ENCODE measurements at places on chromosomes 11 and 22. TPM values are rescaled to one million over a fixed set of nuclear protein-coding genes. Genes with fewer than 3 reads are reported as not detected.
A peak's percentile ranks its signal among the peaks of the same experiment; 100 is the strongest.

CDC42BPG gene
- 0.31 TPM for total RNA-seq

FXYD6 gene
- total RNA-seq: not detected

POLDIP3 gene
- total RNA-seq: 71.1 TPM

IGSF22 gene
- total RNA-seq: 0.43 TPM

TSPAN32 gene
- 3.1 TPM for total RNA-seq

DKK3 gene
- not detected for total RNA-seq

SYT7 gene
- total RNA-seq: not detected

ATP5MG gene
- 237 TPM for total RNA-seq

DNA sequence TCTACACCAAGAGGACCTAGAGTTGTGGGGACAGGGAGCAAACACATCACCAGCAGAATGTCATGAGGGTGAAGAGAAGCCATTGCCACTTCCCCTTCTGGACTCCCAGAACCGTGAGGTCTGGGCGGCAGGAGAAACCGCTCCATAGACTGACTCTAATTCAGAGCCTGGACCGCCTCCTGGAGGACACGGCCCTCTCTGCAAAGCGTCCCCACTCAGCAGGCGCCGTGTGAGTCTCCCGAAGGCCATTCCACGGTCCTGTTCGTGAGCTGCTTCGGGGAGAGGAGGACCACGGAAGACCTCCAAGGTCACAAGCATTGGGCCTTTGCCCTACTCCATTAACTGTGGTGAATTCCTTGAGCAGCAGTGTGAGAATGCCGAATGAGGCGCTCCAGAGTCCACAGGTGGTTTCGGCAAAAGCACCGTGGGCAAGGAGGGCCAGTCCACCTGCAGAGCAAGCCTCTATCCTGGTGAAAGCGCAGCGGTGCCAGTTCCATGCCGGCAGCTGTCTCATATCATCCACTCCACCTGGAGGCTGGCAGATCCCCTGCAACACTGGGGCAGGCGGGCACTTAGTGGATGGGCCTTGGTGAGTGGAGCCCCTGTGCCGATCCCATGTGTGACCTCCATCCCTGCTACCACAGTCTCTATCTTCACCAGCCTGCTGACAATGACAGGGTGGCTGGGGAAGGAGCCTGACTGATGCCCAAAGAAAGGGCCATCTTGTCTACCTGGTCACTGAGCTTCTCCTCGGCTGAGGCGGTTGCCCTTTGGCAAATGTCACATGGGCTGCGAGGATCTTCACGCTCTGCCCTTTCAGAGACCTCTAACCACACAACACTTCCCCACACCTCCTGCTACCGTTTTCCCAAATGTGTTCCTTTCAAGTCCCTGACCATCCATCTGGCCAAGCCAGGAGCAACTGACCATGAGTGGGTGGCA is 7.5 kb downstream of the C11orf21 start:
- no peaks in the 10 kb centered on the region for H3K36me3 ChIP-seq
- no peaks in the 10 kb centered on the region for H3K27me3 ChIP-seq
- H3K4me1 ChIP-seq: peaks cover 20% of the 10 kb centered on the region
- H3K4me3 ChIP-seq: no peak overlapping the region
- no peak for DNase-seq
- H3K27ac ChIP-seq: no peak overlapping the region

- no peak overlapping the region for H3K4me3 ChIP-seq
- H3K27ac ChIP-seq: no peak overlapping the region
- H3K36me3 ChIP-seq: peaks cover 18% of the 10 kb centered on the region
These were observed 18.8 kb upstream of the MAML2 start for GRCh38 chr11:96361778-96362177.

DNA sequence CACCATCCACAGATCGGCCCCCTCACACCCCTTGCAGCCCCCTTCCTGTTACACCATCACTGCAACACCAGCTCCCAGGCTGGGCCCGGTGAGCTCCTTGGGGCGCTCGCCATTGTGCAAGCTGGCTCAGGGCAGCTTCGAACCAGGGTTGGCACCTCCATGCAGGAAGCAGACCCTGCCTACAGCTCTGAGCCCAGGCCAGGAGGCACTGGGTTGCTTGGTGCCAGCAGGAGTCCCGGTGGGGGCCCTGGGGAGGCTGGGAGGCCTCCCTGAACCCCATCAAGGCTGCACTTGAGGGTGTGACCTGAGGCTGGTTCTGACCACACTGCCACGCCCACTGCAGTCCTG is 417.1 kb downstream of the CTTN start:
- no peaks in the 10 kb centered on the region for H3K27me3 ChIP-seq
- no peak overlapping the region for H3K4me3 ChIP-seq
- no peaks in the 10 kb centered on the region for H3K36me3 ChIP-seq
- no peak overlapping the region for H3K27ac ChIP-seq
- no peak for DNase-seq

GRCh38 chr22:43085658-43086606 is 3.3 kb downstream of the TTLL1 start:
- H3K4me1 ChIP-seq: peaks cover 28% of the 10 kb centered on the region
- peak; percentile 71 for DNase-seq
- H3K27ac ChIP-seq: peak overlapping the region; percentile 81
- H3K36me3 ChIP-seq: peaks cover 3% of the 10 kb centered on the region

DNA sequence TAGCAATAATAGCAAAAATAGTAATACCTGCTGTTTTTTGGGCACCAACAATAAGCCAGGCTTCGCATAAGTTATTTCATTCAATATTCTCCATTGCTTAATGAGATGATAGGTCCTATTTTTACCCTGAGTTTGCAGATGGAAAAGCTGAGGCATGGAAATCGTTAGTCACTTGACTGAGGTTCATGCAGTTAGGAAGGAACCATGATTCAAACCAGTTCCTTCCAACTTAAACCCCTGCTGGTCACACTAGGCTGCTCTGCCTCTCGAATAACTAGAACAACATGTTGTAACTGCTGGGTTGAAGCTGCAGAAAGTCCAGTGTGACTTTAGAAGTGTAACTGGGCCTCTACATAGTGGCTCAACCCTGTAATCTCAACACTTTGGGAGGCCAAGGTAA is 69.3 kb downstream of the SEZ6L start:
- H3K4me3 ChIP-seq: no peak overlapping the region
- H3K4me1 ChIP-seq: peaks cover 1% of the 10 kb centered on the region
- no peaks in the 10 kb centered on the region for H3K36me3 ChIP-seq
- H3K27me3 ChIP-seq: peaks cover 4% of the 10 kb centered on the region

DNA sequence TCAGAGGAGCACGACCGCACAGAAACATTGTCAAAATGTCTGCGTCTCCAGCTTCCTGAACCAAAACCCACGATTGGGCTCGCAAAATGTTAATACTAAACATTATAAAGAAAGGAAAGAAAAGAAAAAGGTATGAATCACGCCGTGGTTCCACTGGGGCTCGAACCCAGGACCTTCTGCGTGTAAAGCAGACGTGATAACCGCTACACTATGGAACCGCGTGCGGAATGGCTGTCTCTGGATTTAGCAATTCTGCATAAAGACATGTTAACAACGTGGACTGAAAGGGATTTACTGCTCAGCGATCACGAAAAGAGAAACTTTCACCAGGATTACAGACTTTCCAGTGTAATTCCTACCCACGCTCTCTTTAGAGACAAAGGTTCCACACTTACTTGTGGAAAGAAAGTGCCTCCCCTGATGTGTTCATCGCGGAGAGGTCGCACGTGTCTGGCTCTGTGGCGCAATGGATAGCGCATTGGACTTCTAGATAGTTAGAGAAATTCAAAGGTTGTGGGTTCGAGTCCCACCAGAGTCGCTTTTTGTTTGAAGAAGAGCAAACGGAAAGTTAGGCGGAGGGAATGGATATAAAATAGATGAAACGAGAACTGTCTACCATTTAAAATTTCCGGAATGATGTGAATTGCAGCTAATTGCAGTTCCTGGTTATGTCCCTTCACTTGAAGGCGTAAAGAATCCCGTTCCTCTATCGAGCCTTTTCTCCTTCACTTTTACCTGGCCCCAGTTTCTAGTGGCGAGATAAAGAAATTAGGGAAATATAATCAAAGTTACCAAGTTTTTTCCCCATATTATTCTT is 39.7 kb downstream of the OR4D9 start:
- DNase-seq: peak; percentile 92
- peaks cover 5% of the 10 kb centered on the region for H3K27me3 ChIP-seq
- H3K36me3 ChIP-seq: peaks cover 1% of the 10 kb centered on the region
- H3K27ac ChIP-seq: peak overlapping the region; percentile 96
- peak overlapping the region; percentile 89 for H3K4me3 ChIP-seq
- peaks cover 34% of the 10 kb centered on the region for H3K4me1 ChIP-seq

DNA sequence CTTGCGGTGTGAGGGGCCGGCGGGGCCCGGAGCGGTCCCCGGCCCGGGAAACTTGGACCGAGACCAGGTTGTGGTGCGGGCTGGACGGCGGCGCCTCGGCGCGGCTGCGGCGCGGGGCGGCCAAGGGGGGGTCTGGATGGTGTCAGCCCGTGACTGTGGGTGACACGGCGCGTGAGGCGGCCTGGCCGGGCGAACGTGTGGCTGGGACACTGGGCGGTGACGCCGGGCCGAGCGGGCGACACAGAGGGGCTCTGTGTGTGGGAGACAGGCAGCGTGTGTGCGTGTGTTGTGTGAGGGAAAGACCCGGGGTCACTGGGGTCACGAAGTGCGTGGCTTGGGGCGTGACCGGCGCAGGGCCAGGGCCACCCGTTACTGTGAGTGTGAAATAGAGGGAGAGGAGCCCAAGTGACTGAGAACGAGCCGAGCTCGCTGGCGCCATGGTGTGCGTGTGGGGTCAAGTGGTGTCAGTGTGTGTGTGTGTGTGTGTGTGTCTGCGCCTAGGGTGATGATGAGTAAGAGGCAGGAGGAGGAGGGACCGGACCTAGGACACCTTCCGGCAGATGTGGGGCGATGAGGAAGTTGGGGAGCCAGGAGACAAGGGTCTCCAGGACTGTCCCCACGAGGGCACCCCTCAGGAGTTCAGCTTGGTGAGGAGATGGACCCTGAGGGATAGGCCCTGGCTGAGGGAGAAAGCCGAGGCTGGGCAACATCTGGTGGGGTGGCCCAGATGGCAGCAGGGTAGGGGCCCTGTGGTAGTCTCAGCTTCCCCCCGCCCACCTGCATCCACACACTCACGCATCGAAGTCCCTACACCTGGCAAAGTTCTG is 817 bp downstream of the RELT start:
- H3K27me3 ChIP-seq: no peaks in the 10 kb centered on the region
- peaks cover 44% of the 10 kb centered on the region for H3K4me1 ChIP-seq
- H3K36me3 ChIP-seq: peaks cover 13% of the 10 kb centered on the region
- peak overlapping the region; percentile 100 for H3K4me3 ChIP-seq

GRCh38 chr11:119888119-119888518 is 159.1 kb upstream of the NECTIN1 start:
- no peaks in the 10 kb centered on the region for H3K4me1 ChIP-seq
- no peaks in the 10 kb centered on the region for H3K36me3 ChIP-seq
- peaks cover 12% of the 10 kb centered on the region for H3K27me3 ChIP-seq

GRCh38 chr11:44798607-44798972 is 71.8 kb downstream of the TSPAN18 start:
- no peaks in the 10 kb centered on the region for H3K4me1 ChIP-seq
- no peaks in the 10 kb centered on the region for H3K27me3 ChIP-seq
- H3K36me3 ChIP-seq: no peaks in the 10 kb centered on the region

DNA sequence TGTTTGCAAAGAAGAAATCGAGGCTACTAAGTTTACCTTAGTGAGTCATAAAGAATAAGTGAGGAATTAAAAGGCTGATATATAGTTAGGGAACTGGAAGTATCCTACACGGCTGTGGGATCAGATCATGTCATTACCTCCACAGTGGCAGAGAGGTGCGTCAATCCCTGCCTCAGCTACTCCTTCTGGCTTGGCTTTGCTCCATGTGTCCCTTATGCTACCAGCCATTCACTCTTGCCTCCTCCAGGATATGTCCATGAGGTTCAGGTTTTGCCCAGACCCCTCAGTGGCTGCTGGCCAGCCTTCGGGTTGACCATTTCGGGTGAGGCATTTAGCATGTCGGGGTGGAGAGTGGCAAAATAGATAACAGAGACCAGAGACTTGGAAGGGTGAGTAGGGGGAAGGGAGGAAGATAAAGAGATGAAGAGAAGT is 153.4 kb downstream of the LDLRAD3 start:
- no peak for DNase-seq
- H3K36me3 ChIP-seq: no peaks in the 10 kb centered on the region
- no peaks in the 10 kb centered on the region for H3K4me1 ChIP-seq
- no peak overlapping the region for H3K27ac ChIP-seq
- peaks cover 13% of the 10 kb centered on the region for H3K27me3 ChIP-seq

- DNase-seq: no peak
- H3K4me3 ChIP-seq: no peak overlapping the region
- H3K27me3 ChIP-seq: no peaks in the 10 kb centered on the region
- H3K36me3 ChIP-seq: no peaks in the 10 kb centered on the region
- H3K4me1 ChIP-seq: no peaks in the 10 kb centered on the region
These were observed 88.4 kb upstream of the TEAD1 start for GRCh38 chr11:12585861-12586260.

- no peaks in the 10 kb centered on the region for H3K4me1 ChIP-seq
- no peak overlapping the region for H3K4me3 ChIP-seq
- peaks cover 4% of the 10 kb centered on the region for H3K27me3 ChIP-seq
- DNase-seq: no peak
These were observed 140.3 kb downstream of the GRIK4 start for GRCh38 chr11:120651836-120652235.

DNA sequence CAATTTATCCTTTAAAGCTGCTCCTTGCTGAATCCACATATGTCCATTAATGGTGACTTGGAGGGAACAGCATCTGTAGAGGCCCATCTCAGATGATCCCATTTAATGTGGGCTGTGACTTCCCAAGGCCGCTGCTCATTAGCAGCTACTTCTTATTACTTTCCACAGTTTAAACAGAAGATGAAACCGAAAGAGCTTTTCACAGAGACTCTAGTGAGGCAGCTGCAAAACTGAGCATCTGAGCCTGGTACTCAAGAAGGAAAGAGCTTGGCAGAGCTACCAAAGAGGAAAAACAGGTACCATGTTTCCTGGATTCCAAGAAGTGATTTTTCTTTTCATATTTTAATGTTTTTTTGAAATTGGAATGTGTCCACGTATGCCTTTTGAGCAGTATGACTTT is 110.5 kb upstream of the NARS2 start:
- no peak overlapping the region for H3K27ac ChIP-seq
- no peaks in the 10 kb centered on the region for H3K36me3 ChIP-seq
- H3K27me3 ChIP-seq: peaks cover 12% of the 10 kb centered on the region
- H3K4me3 ChIP-seq: no peak overlapping the region
- no peak for DNase-seq
- H3K4me1 ChIP-seq: no peaks in the 10 kb centered on the region

DNA sequence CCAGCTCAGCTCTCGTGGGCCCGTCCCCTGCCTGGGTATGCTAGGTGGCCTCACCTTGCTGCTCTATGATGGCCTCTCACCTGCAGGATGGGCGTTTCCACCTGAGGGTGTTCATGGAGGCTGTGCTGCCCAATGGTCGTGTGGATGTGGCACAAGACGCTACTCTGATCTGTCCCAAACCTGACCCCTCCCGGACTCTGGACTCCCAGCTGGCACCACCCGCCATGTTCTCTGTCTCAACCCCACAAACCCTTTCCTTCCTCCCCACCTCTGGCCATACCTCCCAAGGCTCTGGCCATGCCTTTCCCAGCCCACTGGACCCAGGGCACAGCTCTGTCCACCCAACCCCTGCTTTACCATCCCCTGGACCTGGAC is 2.1 kb downstream of the ZP1 start:
- DNase-seq: no peak
- no peak overlapping the region for H3K27ac ChIP-seq
- H3K4me1 ChIP-seq: peaks cover 33% of the 10 kb centered on the region
